ENCODE measurements at places on chromosomes 13 and 19.

DNA sequence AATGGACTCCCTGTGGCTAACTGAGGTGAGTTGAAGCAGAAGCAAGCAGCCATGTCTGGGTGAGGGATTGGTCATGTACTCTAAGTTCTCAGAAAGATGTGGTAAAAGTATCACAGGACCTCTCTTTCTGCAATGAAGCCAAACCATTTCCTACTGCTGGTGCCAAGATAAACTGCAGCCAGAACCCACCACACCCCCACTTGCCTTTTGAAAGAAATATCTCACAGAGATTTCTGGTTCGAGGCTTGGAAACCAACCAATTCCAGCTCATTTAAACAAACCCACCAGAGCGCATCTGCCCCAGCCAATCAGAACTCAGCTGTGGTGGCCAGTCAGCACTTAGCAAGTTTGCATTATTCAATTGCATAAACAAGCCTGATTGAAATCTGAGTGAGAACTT is 204.5 kb upstream of the ATXN8OS start:
- no peak for DNase-seq

DNA sequence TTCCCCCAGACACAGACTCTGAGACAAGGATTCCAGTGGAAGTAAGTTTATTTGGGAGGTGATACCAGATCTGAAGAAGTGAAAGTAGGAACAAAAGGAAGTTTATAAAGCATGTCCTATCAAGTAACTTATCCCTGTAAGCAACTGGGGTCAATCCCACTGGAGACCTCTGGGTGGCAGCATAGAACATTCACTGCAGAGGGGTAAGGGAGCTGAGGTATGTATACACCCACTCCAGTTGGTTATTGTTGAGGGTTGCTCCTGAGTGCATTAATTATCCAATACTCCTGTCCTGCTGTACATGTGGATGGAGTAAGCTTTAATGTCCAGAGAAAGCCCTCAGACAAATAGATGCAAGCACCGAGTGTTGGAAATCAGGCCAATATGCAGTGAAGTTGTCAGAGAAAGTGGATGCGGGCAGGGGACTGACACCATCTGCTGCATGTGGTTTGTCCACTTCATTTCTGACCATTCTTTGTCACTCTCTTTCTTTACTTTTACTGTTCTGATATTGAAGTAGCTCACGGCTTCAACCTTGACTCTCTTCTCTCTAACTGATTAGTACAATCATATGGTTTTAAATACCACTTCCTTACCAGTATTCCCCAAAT is 46.7 kb downstream of the NOTCH3 start:
- no peak for DNase-seq

- no peak for DNase-seq
These were observed 2100.5 kb upstream of the PCDH20 start for GRCh38 chr13:63516124-63516523.

DNA sequence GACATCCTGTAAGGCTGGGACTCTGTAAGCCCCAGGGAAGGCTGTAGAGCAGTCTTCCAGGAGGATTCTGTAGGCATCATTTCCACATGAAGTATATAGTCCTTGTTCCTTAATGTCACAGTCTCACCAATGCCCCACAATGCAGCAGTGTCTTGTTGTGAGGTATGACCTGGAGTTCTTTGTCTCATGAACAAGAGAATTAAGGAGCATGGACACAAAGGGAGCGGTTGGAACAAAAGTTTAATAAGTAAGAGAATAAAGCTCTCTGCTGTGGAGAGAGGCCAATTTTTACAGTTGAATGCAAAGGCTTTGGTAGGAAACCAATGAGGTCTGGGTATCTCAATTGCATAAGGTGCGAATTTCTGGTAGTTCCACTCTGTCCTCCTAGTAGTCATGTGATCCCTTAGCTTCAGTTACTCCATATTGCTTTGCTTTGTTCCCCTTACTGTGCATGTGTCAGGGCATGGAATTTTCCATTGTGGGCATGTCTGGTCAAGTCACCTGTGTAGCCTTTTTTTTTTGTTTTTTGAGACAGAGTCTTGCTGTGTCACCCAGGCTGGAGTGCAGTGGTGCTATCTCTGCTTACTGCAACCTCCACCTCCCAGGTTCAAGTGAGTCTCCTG is 124.3 kb upstream of the TMTC4 start:
- no peak for DNase-seq

DNA sequence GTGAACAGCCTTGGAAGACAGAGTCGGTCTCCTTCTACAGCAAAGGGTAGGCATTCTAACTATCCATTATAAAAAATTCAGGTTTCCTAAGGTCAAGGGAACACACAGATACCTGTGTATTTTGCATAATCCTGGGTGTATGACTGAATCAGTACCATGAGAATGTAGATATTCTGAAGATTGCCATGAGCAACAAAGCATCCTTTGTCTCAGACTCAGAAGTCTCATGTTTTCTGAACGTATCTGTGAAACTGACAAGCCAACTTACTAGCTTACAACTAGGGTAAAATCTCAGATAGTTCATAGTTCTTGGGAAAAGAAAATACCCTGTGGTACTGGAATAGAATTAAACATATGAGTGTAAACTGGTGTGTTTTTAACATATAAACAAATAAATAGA is 6.5 kb downstream of the ZNF566 start:
- DNase-seq: no peak

DNA sequence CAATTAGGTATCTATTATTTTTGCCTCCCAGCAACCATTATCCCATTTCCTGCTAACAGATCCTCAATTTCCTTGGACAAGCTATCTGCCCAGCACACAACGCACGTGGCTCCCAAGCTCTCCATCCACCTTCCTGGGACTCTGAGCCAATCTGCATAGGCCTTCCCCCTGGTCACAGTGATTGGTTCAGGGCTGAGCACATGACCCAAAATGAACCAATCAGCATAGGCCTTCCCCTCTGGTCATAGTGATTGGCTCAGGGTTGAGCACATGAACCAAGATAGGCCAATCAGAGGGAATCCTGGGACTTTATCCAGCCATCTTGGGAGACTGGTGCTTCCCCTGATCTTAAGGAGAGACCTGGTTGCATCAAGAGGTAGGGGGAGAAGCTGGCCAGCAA is 5.8 kb downstream of the CPAMD8 start:
- DNase-seq: no peak

GRCh38 chr13:80706164-80706471 is 365.2 kb upstream of the SPRY2 start:
- no peak for DNase-seq

DNA sequence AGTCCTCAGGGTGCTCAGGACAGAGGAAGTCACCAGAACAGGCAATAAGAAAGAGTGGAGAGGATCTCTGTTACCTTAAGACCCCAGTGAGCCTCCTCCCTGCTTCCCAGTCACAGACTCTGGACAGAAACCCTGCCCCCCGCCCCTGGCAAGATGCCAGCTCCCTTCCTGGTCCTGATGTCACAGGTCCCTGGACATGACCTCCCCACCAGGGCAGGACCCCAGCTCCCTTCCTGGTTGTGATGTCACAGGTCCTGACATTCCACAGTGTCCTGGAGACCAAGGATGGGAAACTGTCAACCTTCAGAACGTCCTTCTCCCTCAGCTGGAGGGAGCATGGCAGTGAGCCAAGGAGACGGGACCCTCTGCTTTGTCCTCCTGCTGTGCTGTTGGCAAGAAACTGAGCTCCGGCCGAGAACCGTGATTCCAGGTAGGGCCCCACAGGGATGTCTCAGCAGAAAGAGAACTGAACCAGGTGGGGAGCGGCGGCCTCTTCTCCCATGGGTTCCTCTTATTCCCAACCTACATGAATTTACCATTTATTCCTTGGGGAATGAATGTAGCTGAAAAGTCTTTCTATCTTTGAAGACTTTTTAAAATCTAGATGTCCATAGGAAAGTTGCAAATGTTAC is at the start of gene SPACA7:
Gene SPACA7, plus strand, starts transcription at position 306 of the 632 bp plus-strand sequence. Its CDS starts 31 bp downstream, at position 337.
- no peak for DNase-seq
